ENCODE measurements at places on chromosomes 2 and 18.

DNA sequence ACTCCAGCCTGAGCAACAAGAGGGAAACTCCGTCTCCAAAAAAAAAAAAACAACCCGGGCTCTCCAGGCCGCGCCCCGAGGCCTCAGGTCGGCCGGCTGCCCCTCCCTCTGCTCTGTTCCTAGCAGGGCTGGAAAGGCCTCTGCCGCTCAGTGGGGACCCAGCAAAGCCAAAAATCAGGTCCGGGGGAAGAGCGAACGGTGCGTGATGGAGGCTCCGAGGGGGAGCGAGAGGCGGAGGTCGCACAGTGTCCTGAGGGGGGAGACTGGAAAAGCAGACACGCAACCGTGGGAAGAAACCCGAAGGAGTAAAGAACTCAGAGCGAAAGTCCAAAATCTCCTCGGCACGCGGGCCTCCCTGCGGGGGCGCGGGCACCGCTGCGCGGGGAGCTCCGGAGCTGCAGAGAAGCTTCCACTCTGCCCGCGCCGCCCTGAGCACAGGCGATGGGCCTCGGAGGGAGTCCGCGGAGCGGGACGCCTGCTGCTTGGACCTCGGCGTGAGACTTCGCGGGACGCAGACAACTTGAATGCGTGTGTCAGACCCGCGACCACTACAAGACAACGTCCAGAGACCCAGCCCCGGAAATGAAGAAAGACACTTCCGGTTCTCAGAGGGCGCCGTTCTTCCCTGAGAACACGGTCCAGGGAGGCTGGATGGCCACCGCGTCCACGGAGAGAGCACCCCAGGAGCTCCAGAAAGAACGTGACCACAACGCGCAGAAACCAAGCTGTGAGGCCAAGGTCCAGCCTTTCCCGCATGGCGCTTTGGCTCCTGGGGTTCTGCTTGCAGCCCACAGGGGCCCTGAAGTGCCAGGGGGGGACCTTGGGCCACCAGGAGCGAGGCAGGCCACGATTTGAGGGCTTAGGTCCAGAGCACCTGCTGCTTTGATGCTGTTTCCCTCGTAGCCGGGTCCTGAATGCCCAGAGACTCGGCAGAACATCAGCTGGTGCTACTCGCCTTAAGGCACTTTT lies 219.8 kb downstream of the DPP10 start:
- DNase-seq: no peak

- DNase-seq: no peak
These were observed 24.8 kb downstream of the LDLRAD4 start for GRCh38 chr18:13243363-13243762.

DNA sequence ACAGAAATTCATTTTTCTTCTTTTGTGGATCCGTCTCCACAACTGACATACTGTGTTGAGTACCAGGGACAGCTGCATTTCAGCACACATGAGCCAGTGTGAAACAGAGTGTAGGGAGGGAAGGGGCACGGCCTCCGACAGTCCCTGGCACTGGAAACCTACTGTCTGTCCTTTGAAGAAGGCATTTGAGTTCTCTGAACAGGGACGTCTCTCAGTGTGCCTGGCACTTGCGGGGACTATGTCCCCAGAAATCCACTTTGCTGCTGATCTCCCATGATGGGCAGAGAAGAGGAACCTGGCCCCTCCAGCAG lies 48.1 kb downstream of the PLB1 start:
- no peak for DNase-seq

- DNase-seq: no peak
These were observed 444.8 kb downstream of the RND3 start for GRCh38 chr2:150042500-150043171.

DNA sequence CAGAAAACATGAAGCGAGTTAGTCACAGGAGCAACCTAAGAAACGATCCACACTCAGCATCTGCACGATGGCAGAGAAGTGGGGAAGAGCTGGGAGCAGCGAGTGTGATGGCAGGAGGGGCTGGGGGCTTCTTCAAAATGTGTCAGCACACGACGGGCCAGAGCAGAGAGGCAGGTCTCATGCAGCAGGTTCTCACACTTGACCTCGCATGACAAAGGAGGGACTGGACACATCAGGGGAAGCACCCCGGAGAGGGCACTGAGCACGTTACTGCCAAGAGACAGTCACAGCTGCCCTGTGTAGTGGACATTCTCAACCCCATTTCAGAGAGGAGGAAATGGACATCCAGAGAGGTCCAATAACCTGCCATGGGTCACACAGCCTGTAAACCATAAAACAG lies 104.1 kb upstream of the CAPN13 start:
- DNase-seq: no peak

DNA sequence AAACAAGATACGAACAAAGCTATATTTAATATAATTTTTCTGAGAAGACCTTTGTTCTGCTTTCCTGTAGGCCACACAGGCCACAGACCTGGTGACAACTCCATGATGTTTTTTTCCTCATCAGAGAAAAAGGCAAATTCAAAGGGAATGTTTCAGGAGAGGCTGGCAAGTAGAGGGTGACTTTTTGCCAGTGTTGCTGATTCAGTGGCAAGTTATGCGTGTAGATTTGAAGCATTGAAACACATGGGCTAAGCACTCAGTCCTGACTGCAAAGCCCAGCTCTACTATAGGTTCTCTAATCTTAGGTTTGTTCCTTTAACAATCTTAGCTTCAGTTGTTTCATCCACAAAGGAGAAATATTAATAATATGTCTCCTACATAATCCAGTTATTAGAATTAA lies 499.8 kb downstream of the SUCLG1 start:
- DNase-seq: no peak
